NCI-H748 treated with DMSO at 0.1 percent for 48 hours (cell line): ENCODE measurements at places on chromosomes 7 and 10.

DNA sequence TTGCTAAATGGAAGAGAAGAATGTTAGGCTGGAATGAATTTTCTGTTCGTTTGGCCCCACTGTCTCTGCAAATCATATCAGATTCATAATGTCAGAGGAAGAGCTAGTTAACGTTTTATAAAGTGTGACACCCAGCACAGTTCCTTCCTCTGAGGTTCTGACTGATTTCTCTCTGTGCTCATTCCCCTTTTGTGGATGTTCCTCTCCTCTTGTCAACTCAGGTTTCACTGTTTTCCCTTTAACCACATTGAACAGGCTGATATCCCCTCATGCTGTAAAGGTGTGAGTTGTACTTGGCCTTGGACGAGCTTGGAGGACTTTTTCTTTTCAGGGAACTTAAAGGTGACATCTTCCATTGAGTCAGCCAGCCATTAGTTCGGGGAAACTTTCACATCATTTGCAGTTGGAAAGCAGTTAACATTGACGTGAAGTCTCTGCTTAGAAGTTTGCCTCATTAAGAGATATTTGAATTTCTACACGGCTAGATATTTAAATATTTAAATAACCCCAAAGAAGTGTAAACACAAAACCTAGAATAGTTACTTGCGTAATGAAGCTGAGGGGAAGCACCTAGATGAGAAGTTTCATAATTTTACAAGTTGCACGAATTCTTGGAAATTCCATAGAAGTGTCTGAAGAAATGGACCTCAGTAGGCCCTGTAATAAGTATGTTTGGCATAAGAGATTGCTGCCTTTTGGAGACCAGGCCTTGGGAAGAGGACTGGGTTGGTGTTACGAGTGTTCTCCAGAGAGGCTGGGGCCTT is 101.5 kb upstream of the EGR2 start:
- DNase-seq = no peak

GRCh38 chr7:30900803-30901362 is 10.8 kb upstream of the AQP1 start:
- DNase-seq = no peak

GRCh38 chr7:87960239-87960638 is 26.2 kb downstream of the ADAM22 start:
- no peak for DNase-seq

- DNase-seq = no peak
Measured at GRCh38 chr10:74008212-74008731, 10.4 kb downstream of the VCL start.

DNA sequence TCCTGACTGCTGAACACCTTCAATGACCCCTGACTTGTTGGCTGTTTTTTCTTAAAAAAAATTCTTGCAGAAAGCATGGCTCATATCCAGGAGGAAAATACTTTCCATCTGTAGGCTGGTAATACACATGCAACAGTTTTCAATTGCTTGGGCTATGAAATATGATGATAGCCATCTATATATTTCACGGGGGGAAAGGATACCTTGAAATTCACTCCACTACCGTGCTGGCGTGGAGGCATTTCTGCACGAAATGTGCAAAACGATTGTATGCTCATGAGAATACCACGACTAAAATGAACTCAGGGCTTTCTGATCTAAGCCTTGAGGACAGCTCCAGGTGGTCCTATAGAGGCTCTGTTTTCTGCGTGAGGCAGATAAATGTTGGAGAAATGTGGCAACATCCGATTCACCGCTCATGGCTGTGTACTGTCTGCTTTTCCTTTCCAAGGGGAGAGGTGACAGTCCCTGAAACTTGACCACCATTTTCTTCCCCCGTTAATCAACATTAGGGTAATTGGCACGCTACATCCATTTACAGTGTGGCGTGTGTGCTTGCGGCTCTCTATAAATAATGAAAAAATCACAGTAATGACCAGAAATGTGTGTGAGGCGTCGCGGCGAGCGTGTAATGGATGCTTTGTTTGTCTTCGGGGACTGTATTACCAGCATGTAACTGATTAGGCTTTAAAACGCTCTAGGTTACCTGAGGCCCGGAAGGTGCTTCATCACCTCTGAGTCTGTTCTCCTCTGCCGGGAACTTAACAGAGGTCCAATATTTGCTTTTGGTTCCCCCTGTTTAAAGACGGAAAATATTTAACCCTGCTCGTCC is 12.8 kb upstream of the CARD11 start:
- DNase-seq = peak; percentile 72

GRCh38 chr7:90743626-90744025 is 147.5 kb downstream of the CDK14 start:
- no peak for DNase-seq

DNA sequence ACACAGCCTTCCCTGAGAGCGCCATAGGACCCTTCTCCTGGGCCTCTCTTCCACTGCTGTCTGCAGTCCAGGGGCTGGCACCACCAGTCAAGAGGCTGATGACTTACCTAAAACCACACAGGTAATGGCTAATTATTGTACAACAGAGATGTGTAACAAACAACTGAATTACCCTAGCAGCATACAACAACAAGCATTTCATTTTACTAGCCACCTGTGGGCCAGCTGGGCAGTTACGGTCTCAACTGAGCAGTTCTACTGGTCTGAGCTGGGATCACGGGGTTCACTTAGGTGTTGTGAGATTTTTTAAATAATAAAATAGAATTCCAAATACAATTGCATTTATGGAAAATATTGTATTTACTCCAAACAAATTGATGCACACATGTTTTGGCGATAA is 431.9 kb downstream of the TNS3 start:
- DNase-seq = no peak
